ENCODE measurements at places on chromosomes 1 and 21.

DNA sequence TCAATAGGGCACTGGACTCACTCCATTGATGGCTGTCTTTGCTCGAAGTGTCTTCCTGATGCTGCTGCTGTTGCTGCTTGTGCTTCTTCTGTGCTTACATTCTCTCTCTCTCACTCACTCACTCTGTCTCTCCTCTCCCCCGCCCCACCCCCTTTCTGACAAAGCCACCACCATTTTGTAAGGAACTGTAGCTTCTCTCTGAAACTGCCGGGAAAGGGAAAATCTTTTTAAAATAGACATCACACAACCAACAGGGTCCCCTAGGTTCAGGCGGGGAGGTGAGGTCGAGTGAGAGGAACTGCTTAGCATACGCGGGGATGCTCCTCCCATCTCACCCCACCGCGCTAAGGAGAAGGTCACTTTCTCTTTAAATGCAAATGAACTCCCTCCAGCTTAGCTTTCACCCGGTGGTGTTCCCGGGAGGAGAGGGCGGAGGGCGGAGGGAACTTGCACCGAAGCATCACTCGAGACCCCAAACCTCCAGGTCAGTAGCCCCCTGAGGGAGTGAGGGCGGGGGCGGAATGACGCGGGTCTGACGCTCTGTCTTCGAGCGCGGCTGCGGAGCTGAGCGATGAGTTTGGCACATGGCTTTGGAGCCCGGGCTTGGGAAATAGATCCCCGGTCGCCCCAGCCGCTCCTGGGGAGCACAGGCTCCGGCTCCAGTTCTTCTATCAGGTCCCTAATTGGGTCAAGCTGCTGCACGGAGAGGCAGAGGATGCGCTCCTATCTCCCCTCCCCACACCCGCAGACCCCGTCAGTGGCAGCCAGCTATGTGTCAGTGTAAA, at the start of gene CCDC28B:
TSS of gene CCDC28B (plus strand) at position 370 of the 785 bp plus-strand sequence. CDS start 1,341 bp downstream, outside the sequence.
- peak; percentile 38 for DNase-seq

DNA sequence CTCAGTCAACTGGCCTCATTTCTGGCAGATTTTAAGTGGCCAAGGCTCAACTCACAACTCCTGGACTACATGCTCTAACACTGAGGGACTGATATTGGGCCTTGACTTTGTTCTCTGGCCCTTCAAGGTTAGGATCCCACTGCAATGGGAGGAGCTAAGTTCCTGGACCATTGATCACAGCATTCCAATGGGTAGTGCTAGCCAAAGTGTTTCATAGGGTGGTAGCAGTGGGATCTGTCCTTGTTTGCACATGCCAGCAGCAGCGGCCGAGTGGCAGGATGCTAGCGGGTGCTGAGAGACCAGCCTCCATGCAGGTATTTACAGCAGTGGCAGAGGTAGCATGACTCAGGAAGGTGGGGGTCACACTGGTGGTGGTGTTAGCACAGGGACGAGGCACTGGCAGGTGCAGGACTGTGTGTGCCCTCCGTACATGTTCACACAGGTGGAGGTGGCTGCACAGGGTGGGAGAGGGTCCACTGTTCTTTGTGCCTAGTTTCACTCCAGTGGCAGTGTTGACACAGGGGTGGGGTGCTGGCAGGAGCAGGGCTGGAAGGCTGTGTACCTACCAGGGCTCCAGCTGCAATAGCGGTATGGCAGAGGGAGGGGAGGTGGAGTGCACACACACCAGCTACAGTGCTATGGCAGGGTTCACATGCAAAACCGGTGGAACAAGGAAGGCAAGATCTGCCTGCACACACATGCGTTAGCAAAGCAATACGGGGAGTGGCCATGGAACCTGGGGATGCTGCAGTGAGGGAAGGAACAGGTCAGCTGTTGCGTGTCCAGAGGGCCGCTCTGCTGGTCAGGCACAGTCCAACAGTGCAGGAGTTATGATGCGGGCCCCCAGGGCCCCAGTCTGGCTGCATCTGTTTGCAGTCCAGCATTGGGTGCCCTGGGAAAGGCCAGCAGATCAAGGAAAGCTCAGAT, 51.7 kb downstream of the COL24A1 start:
- no peak for DNase-seq

GRCh38 chr1:53575141-53575954, 116.1 kb downstream of the DMRTB1 start:
- no peak for DNase-seq

DNA sequence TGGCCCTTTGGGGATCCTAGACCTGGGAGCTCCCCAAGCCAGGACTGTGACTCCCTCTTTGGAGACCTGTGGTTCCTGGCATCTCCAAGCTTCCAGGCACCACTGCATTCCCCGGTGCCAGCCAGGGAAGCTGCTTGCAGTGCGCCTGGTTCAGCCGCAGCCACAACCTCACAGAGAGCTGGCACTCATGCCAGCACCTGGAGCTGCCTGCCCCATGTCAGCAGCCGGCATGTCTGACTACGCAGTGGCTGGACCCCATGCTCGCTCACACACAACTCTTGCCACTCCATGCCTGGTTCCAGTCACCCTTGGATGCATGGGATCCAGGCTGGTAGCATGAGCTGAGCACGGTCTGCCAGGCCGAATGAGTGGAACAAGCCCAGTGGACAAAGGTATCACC, 426.6 kb downstream of the LRRIQ3 start:
- no peak for DNase-seq

GRCh38 chr1:176638713-176639526, 175.9 kb downstream of the PAPPA2 start:
- no peak for DNase-seq

DNA sequence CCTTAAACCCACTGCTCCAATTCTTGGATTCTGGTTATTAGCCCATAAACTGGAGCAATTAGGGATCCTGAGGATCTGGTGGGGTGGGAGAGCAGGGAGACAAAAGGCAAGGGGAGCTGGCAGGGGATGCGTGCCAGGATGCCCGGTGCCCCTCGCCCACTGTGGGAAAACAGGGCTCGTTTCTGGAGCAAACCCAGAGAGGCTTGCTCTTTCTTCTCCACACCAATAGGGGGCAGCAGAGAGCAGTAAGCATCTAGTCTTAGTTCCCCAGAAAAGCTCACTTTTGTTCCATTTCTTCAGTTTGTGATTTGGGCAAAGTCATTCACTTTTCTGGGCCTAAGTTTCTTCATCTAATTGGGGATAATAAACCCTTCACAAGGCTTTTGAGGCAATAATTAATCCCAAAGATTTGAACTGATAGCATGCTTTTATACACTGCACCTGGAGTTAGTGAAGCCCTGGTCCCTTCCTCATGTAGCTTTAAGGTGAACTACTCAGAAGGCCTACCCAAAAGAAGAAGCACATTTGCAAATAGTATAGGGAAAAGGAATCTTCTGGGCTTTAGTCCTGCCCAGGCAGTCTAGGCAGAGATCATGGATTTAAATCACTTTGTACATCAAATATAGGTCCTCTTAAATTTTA, 160.6 kb upstream of the USP24 start:
- peak; percentile 25 for DNase-seq

GRCh38 chr1:7558041-7558461, 213.0 kb upstream of the VAMP3 start:
- DNase-seq = no peak

DNA sequence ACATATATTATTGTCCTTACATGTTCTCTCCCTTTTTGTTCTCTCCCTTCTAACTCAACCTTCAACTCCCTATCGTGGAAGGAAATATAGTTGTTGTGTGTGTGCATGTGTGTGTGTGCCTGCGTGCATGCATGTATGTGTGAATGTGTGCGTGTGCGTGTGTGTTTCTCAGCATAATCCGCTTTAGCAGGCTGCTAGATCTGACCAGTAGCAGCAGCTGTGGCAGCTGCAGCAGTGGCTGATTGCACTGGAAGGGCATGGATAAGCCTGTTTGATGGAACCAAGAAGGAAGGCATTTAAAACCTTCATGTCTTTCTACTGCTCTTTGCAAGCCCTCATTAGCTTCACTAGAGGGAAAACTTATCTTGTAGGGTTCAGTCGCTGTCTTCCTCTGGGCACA, 65.6 kb upstream of the IRF2BP2 start:
- no peak for DNase-seq

- DNase-seq = no peak
Observed at GRCh38 chr1:218521414-218522169, 176.5 kb downstream of the TGFB2 start.

DNA sequence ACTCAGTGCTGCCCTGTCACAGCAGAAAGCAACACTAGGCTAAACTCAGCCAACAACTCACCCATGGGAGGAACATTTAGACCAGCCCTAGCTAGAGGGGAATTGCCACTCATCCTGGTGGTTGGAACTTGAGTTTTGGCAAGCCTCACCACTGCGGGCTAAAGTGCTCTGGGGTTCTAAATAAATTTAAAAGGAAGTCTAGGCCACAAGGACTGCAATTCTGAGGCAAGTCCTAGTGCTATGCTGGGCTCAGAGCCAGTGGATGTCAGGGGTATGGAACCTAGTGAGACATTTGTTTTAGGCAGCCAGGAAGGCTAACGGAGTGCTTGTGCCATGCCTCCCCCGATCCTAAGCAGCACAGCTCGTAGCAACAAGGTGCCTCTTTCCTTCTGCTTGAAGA, 78.0 kb downstream of the RGS13 start:
- DNase-seq = no peak

DNA sequence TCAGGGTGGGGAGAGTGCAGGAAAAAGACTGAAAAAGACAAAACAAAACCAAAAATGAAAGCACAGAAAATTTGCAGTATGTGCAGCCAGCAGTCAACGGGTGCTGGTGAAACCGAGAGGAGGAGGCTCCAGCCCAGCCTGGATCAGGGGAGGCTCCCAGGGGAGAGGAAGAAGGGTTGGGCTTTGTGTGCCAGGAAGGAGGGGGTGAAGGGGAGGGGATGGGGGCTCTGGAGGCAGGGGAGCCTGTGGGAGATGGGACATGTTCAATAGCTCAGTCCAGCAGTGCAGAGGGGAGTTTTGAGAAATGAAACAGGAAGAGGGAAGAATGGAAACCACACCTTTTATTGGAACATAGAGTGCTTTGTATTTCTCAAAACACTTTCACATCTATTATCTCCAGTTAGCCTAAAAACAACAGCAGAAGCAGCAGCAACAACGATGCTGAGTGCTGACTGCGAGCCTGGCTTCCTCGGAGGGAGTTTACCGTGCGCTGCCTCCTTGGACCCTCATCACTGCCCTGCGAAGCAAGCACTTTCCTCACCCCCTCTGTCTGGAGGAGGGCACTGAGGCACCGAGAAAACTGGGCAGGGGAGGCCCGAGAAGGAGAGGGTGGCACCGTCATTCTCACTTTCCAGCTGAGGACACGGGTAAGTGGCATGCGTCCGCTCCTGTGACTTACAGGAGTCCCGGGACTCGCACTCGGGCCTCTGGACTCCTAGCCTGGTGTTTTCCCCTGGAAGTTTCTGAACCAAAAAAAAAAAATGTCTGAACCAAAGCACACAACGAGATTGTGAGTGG, 62.9 kb downstream of the MDM4 start:
- no peak for DNase-seq

GRCh38 chr1:61436016-61436415, 288.9 kb downstream of the TM2D1 start:
- no peak for DNase-seq

GRCh38 chr1:46437723-46438122, 43.6 kb downstream of the FAAH start:
- no peak for DNase-seq

DNA sequence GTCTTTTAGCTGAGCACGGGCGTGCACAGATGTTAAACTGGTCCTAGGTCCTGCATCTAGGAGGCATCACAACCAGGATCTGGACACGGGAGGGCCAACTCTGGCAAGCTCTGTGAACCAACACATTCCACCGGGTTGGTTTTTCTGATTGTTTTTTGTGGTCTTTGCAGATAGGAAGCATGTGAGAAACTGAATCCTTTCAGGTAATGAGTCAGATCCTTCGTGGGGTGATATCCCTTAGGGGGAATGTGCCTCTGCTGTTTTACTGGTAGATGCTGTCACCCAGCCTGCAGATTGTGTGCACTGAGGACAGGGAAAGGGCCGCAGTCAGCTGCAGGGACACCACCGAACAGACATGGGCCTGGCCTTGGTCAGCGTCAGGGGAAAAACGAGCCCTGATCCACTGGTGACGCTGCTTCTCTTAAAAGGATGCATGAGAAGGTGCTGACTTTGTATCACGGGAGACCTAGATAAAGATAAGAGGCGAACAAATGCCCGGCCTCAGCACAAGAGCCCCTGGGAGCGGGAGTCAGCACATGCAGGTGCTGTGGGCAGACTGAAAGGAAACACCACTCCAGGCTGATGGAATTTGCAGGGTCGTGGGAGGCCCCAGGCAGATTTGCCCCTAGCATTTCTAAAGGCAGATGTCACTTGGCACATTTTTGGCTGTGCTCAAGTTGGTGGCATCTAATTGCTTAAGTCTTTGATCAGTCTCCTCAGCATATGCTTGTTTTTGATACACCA, 51.1 kb downstream of the DOP1B start:
- DNase-seq = no peak

DNA sequence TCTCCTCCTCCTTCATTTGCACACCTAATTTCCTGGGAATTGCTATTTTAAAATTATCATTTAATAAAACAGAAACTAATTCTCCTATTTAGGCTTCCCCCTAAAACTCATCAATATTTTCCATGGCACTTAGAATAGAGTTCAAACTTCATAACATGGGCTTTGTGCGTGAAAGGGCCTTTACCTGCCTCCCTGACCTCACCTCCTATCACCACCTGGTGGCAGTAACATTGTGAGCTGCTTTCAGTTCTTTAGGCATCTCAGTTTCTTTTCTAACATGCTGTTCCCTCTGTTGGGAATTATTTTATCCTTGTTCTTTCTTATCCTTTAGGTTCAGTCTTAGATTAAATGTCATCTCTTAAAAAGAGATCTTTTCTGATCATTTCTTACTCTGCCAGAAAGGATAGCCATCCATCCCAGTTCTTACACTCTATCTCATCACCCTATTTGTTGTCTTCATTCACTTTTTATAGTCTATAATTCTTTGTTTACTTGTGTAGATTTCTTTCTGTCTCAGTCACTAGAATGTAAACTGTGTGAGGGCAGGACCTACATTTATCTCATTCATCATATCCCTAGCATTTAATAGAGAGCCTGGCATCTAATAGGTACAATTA, 133.8 kb upstream of the KIAA1614 start:
- DNase-seq = no peak

DNA sequence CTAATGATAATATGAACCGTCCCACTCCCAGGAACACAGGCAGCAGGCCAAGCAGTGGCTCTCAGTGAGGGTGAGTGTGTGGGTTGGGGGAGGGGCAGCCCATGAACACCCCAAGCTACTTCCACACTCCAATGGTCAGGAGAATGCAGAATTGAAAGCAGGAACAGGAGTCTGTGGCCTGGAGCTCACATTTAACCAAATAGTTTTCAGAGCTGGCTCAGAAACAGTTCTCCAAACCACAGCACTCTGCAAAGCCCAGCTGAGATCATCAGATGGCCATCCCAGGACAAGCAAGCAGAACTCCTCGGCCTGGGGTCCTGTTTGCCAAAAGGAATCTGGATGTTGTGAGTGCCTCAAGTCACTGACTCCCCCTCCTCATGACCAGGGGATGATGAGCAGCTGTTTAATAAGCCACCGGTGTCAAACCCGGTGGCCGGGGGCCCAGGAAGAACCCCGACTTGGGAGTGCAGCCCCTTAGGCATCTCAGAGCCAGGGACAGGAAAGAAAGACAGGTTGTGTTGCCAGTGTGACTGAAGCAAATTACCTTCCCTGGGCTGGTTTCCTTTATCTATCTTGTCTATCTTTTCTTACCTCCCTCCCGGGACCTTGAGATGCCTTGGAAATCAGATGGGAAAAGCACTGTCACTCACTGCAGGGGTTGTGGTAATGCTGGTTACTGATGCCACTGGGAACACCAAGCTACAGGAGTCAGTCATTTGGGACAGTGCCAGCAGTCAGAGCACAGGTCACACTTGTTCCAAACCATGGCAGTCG, 20.4 kb downstream of the DEGS1 start:
- DNase-seq = peak; percentile 63
